ENCODE measurements at places on chromosomes 1 and 21.

- DNase-seq, result no peak
Measured at GRCh38 chr1:167689567-167689920, 32.2 kb upstream of the MPZL1 start.

GRCh38 chr1:227134686-227135314 is 183.5 kb downstream of the CDC42BPA start:
- no peak for DNase-seq

DNA sequence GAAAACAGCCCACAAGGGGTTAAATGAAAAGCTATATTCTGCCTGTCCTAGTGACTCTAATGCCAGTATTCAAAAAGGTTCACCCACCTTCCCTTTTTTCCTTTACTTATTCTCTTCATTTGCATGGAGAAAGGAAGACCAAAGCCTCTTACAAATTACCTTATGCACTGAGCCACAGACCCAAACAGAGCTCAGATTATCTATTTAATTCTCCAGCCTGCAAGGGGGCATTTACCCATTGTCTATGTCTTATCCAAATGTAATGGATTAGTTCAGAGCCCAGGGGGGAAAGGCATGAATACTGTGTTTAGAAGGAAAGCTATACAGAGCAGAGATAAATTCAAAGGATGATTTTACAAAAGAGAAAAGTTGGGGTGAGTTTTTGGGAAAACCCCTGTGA is 388.5 kb downstream of the OMA1 start:
- no peak for DNase-seq

DNA sequence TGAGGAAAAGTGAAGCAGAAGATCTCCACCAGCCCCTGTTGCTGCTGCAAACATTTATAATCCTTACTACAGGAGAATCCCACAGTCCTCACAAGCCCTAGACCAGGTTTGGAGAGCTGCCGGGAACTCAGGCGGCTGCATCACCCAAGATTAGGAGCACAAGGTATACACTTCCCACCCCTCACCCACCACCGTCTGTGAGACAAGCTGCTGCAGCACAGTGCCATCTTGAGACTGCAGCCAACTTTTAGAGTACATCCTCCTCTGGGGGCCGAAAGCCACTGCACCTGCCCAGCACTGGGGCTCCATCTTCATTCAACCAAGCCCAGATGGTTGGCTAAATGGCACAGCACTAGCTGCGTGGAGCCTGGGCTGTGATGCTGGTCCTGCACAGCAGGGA is 13.8 kb downstream of the OLFML3 start:
- no peak for DNase-seq

- no peak for DNase-seq
Measured at GRCh38 chr1:89611721-89612120, 21.2 kb upstream of the LRRC8C start.

GRCh38 chr1:234600418-234601281 is 9.3 kb downstream of the IRF2BP2 start:
- no peak for DNase-seq

- DNase-seq, result no peak
Measured at GRCh38 chr1:37725851-37726613, 33.7 kb downstream of the CDCA8 start.
